GOT3 (cell line): ENCODE measurements at places on chromosomes 2 and 18.

- DNase-seq: no peak
Measured at GRCh38 chr18:8949206-8949605, 153.3 kb upstream of the NDUFV2 start.

GRCh38 chr2:173552531-173552930 is 197.9 kb downstream of the CDCA7 start:
- no peak for DNase-seq

DNA sequence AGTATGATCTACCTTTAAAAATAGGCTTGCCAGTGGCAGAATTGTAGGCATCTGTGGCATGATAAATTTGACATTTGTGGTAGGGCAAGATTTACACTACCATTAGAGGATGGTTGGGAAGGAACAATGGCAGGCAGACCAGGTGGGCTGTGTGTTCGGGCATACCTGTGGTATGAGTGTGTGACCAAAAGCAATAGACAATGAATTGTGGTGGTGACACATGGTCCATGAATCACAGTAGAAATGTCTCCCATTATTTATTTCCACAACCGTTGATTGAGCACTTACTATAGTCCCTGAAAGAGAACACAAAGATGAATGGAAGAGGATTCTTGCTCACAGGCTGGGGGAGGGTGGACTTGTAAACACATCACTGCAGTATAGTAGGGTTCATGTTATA is 29.9 kb upstream of the RUFY4 start:
- no peak for DNase-seq

DNA sequence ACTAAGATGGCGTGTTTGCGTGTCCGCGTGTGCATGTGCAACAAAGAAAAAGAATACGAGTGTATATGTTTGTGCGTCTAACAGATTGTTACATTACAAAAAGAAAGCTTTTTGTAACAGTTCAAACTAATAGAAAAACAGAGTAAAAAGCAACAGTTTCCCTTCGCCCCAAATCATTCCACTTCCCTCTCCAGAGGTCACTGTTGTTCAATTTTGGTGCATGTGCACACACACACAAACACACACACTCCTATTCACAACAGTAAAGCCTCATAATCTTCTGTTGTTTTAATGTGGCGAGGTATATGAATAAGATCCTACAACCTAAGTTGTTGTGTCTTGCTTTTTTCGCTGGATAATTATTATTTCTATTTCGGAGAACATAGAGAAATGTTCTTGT is 357.3 kb upstream of the SLC8A1 start:
- no peak for DNase-seq

DNA sequence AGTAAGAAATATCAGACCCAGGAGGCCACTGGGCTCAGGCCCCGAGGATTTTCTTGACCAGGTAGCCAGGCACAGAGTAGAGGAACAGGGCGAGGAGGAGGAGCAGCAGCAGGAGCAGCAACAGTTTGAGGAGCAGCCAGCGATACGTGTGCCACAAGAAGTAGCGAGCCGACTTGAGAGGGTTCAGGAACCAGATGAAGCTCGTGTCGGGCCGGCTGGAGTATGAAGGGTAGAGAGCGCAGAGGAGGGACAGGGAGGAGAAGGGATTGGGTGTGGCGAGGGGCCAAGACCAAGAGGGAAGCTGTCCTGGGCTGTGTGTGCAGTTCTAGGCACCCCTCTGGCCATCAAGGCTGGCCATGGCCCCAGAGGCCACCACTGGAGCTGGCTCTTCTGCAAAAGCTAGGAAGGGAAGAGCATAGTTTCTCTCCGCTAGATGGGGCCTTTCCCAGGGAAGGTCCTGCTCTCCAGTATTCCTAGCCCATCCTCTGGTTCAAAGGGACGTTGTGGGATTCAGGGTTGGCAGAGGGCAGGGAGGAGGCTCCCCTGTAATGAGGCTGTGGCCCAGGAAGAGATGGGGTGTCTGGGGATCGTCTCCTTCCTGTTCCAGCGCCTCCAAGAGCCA is 17.8 kb downstream of the OTOF start:
- no peak for DNase-seq

DNA sequence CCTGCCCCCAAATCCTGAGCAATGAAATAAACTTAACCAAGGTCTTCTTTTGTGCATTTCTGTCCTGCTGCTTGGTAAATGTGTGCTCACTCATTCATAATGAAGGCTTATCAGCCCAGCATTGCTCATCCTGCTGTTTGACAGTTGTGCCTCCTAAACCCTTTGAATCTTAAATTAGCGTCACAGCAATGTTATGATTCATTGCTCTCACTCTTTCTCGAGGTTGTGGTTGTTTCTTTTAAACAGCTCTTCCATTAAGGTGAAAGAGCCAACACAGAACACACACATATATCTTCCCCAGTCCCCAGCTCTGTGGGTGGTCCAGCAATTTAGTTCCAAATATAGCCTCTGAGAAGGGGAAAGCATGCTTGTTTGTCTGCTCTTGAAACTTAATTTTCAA is 84.0 kb downstream of the EVA1A start:
- DNase-seq: no peak

- DNase-seq: no peak
Measured at GRCh38 chr2:207206011-207206410, 40.3 kb upstream of the KLF7 start.

DNA sequence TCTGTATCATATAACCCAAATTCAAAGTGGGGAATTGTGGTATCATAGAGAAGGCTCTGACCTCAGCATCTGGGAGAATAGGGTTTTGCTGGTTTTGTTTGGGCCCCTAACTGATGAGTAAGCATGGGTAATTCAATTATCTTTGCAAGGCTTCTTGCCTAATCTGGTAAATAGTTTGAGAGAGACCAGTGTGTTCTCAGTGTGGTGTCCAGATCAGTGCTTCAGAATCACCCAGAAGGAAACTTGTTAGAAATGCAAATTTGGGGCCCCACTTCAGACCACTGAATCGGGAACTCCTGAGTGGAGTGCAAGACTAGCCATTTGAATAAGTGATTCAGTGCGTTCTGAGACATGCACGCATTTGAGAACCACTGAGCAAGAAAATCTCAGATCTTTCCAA is 282.7 kb downstream of the EPHA4 start:
- no peak for DNase-seq

- no peak for DNase-seq
Measured at GRCh38 chr2:230748087-230748486, 35.4 kb downstream of the CAB39 start.

GRCh38 chr18:31302991-31303390 is 15.0 kb upstream of the DSG1 start:
- DNase-seq: no peak

DNA sequence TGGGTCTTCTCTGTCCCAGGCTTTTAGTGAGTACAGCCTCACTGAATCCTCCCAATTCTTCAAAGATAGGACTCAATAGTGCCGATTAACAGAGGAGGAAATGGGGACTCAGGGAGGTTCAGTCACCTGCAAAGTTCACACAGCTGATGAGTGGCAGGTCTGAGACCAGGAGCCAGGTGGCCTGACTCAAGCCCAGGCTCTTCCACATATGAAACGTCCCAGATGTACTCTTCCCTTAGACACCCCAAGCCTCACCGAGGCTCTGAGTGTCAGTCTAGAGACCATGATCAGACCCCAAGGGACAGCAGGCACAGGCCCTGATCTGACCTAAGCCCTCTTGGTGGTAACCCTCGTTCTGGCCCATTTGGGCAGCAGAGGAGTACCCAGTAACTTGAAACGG is 115.2 kb downstream of the INHBB start:
- DNase-seq: no peak

GRCh38 chr18:23163786-23164533 is 28.7 kb downstream of the CABLES1 start:
- no peak for DNase-seq

GRCh38 chr2:183248866-183249567 is 124.8 kb downstream of the NUP35 start:
- DNase-seq: no peak

DNA sequence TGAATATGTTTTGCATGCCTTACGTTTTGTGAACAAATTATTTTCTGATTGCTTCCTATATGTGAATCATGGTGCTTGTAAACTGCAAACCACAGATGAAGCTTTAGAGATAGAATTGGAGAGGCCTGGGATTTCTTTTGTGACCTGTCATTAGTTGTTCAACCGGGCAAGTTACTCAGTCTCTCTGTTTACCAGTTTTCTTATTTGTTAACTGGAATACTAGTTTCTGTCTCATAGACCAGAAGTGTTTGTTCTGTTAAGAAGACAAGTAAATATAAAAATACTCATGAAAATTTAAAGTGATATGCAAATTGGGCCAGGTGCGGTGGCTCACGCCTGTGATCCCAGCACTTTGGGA is 27.3 kb downstream of the DGKD start:
- DNase-seq: no peak

GRCh38 chr2:23495661-23496114 is 110.7 kb downstream of the KLHL29 start:
- DNase-seq: no peak

- DNase-seq: no peak
Measured at GRCh38 chr2:119736021-119736420, 23.7 kb upstream of the PTPN4 start.

DNA sequence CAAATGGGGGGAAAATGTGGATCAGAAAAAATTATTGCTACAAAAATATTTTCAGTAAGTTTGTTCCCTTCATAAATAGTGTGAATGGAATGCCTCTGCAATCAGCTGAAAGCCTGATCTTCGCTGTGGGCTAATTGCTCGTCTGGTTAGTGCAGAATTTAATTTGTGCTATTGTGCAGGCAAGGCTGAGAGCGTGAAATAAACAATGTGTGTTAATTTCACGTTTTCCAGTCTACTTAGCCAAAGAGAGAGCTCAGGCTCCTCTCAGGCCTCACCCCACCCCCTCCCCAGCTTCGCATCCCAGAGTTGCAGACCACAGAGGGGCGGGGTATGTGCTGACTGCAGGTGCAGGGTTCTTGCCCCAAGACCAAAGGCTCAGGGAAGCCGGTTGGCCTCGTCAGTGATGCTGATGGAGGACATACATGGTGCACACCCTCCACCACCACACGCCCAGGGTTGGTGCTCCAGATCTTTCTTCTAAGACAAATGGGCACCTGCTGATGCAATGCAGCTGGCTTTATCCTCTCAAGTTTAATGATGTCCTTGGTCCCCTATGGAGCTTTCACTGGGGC is 302.6 kb upstream of the SLC14A2 start:
- DNase-seq: no peak

- no peak for DNase-seq
Measured at GRCh38 chr2:88059979-88060906, 4.7 kb upstream of the KRCC1 start.

- DNase-seq: no peak
Measured at GRCh38 chr18:46250812-46251173, 146.6 kb downstream of the HAUS1 start.

DNA sequence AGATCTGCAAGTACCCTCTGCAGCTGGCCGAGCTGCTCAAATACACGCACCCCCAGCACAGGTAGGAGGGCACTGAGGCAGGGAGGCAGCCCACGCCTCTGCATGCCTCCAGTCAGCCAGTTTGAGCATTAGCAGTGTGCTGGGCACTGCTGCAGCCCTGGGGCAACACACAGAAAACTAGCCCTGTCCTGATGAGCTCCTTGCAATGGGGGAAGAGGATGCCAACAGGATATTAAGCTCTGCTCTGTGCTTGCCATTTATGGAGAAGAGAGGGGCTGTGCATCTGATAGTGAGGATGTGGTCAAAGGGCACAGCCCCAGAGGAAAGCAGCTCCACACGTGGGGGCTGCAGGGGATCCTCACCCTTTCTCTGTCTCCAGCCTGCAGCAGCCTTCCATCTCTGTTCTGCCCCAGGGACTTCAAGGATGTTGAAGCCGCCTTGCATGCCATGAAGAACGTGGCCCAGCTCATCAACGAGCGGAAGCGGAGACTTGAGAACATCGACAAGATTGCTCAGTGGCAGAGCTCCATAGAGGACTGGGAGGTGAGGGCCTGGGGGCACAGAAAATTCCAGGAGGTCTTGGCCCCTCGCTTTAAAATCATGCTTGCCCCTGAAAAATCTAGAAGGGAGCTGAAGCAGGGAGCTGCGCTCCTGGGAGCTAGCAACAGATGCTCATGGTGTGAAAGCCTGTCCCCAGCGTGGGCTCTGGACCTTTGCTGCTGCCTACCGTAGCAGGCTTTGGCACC is 51.7 kb downstream of the FAM168B start:
- DNase-seq: no peak

GRCh38 chr2:27720004-27720551 is 51.4 kb upstream of the MRPL33 start:
- DNase-seq: peak; percentile 30

- DNase-seq: no peak
Measured at GRCh38 chr2:166167449-166167848, 39.6 kb upstream of the SCN1A start.

- DNase-seq: no peak
Measured at GRCh38 chr2:11356764-11357163, 12.3 kb upstream of the ROCK2 start.

GRCh38 chr2:214750529-214750928 is 59.0 kb downstream of the BARD1 start:
- no peak for DNase-seq

DNA sequence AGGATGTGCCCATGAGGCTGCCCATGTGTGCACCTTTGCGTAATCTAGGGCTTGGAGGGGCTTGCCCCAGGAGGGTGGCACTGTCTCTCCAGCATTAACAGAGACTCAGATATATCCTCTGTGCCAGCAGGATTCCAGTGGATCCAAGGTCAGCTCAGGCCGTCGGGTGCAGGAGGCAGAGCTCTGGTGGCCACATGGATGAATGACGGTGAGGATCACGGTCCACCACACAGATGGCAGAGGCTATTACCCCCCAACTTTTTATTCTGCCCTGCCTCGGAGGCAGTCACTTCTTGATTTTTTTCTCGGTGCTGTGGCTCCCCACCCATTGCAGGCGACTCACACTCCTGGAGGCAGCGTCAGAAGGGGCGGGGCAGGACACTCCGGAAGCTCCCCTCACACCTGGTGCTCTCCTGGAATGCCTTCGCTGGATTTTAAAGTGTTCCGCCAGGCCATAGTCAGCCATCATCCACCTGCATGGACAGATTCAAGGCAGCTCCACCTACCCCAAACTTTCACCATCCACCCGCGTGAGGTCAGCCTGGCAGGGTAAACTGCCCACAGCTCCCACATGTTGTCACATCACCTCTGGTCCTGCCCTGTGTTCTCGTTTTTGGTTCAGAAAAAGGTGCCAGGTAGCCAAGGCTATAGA is 602.9 kb upstream of the RAB6C start:
- DNase-seq: no peak

DNA sequence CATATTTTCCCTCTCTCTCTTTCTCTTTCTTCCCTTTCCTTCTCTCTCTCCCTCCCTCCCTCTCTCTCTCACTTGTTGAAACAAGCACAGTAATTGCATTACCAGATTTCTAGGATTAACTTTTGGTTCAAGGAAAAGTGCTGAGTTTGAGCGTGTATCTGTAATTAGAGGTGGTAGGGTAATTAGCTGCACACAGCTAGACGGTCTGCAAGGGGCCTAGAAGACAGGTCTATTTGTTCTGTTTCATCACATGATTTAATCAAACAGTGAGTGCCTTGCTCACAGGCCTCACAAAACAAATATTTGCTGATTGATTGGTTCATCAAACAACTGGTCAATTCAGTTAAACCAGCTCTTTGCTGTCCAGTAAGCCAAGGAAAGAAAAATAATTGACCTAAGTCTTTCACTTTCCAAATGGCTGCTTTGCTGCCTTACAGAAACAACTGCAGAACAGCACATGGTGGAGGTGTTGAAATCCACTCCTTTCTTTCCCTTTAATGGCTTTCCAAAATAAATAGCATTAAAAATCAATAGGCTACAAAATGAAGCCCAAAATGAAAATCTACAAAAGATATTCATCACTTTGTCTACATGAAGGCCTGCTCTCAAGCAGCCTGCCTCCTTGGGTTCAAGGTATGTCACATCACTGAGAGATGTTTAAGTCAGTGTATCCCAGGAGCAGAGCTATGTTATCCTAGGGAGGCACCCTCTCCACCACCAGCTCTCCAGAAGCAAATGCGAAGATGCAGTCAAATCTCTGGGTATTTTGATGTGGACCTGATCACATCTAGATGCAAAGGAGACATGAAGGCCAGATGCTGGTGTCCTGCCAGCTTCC is 264.4 kb upstream of the SIX2 start:
- no peak for DNase-seq
